ENCODE measurements at places on chromosomes 16 and 17.

DNA sequence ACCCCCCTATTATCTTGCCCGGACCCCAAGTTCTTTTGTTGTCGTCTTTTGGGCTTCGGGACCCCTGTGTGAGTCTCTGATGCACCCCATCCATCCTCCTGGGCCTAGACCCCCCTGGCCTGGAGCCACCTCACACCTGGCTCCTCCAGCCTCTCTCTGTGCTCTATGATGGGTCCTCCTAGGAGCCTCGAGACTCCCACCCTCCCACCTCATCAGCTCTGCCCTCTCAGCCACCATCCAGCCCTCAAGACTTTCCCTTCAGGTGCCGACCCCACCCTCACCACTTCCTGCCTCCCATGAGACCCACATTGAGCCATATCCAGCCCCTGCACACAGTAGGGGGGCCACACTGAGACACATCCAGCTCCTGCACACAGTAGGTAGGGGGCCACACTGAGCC is 8.7 kb upstream of the ATP2A3 start:
- no peak for DNase-seq

DNA sequence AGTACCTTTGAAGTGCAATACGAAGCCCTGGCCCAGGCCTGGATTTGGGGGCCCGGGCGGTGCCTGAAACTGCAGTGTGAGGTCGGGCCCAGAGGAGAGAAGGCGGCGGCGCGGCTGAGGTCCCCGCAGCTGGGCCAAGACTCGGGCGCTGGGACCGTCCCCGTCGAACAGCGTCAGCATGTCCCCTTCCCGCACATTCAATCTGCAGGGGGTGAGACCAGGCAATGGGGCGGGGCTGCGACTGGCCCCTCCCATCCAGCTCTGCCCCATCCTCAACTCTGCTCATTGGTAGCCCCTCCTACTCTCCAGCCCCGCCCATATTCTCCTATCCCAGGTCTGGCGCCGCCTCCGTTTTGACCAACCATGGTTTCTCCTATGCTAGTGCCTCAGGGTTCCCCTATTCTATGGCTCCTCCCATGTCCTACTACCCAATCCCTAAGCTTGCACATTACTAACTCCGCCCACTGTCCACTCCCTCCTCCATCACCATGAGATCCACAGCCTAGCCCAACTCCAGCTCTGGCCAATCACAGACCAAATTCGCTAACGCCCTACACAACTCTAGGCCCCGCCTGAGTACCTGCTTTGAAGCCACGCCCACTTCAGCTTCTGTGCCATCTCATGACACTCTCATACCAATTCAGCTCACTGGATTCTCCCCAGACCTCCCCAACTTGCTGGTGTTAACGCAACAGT is 14.4 kb upstream of the CDIPT start:
- DNase-seq = peak; percentile 31

DNA sequence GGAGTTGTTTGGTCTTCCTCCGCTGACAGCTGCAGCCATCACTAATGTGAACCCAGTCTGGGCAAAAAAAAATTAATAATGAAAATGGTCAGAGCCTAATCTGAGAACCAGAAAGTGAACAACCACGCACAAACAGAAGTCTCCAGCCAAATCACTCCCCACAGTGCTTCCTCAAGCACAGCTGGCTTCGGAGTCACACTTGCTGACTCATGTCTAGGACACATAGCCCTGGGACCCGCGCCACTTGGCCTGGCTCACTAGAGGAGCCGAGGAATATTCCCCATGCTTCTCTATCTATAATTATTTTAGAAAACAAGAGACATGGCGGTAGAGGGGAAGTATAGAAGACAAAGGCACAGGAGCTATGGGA is 109.1 kb downstream of the ZFHX3 start:
- DNase-seq = peak; percentile 82

- no peak for DNase-seq
Measured at GRCh38 chr16:80569440-80570105, 28.8 kb downstream of the DYNLRB2 start.

- peak; percentile 38 for DNase-seq
Measured at GRCh38 chr16:8931859-8932258, 31.8 kb downstream of the USP7 start.

- peak; percentile 61 for DNase-seq
Measured at GRCh38 chr17:77096570-77097214, 44.1 kb upstream of the SEC14L1 start.

DNA sequence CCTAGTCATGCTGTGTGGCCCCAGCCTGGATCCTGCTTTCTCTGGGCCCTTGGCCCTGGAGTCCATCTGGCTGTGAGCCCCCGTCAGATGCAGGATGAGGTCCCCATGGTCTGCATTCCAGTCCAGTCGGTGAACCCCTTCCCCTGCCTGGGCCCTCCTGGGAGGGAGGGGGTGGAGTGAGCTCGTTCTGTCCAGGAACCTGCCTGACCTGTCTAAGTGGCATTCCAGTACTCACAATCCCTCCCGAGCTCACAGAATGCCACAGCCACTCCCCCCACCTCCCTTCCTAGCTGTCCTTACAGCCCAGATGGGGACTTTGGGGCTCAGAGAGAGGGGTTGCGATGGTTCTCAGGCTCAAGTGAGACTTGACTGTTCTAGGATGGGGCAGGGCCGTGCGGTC is 15.5 kb downstream of the SPNS2 start:
- peak; percentile 81 for DNase-seq

DNA sequence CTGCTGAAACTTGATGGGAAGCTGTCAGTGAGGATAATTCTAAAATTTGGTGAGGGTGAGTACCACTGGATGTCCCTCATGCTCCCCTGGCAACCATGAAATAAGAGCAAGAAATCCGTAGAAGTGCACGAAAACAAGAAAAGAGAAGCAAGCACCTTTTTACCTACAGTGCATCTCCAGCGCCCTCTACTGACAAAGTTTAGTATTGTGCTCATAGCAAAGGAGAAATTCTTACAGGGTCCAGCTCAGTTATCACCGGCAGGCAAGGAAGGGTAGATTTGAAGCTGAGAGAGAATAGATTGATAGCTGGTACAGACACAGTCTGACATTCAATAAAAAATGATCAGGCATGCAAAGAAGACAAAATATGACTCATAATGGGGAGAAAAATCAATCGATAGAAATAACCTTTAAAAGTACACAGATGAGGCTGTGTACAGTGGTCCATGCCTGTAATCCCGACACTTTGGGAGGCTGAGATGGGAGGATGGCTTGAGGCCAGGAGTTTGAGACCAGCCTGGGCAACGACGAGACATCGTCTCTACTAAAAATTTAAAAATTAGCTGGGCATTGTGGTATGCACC is 28.3 kb upstream of the TEX2 start:
- peak; percentile 82 for DNase-seq

DNA sequence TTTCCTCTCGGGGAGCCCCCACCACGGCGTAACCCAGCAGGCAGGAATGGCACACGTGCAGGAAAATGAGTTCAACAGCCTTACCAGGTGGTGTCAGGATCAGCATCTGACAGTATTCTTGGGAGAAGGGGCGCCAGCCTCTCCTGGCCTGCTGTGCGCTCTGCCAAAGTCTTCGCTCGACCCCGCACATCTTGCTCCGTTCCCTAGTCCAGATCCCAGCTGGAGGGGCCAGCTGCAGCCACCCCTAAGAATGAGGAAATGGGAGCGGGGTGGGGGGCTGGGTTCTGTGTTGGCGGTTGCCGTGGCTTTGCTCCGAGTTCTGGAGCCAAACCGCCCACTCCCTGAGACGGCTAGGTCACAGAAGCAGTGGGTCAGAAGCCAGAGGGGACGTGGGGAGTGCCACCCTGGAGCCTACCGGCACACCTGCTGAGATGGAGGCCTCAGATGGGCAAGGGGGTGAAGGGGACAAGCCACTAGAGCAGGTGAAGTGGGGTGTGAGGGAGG is at the start of gene CHCT1:
TSS of gene CHCT1 (plus strand) at position 328 of the 504 bp plus-strand sequence. CDS start at position 432, 104 bp downstream.
- no peak for DNase-seq

DNA sequence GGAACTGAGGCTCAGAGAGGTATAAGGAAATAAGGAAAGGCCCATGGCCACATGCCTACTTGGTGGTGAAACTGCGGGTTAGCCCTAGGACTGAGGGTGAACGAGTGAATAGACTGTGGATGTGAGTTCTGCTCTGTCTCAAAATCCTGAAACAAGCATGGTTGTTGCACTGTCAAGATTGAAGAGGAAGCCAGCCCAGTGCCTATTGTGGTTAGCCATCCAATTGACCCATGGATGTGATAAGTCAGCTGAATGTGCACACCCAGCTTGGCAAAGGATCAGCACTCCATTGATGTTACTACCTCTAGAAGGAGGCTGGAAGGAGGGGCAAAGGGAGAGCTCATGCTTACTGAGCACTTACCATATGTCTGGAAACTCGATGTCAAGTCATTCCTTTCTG is 4.5 kb downstream of the TMEM114 start:
- DNase-seq = no peak

DNA sequence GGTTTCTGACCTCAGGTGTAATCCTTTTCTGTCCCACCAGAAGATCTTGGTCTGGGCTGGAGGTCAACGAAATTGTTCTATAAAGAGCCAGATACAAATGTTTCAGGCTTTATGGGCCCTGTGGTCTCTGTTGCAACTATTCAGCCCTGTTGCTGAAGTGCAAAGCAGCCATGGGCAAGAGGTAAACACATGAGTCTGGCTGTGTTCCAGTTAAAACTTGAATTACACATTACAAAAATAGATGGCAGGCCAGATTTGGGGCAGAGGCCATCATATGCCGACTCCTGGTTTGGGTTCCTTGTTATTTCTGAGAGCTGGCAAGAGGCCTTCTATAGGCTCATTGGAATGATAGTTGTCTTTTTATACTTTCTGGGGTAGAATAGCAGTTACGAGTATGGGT is 114.4 kb downstream of the SDR42E1 start:
- no peak for DNase-seq

GRCh38 chr16:72990571-72990970 is 57.4 kb downstream of the ZFHX3 start:
- peak; percentile 11 for DNase-seq

DNA sequence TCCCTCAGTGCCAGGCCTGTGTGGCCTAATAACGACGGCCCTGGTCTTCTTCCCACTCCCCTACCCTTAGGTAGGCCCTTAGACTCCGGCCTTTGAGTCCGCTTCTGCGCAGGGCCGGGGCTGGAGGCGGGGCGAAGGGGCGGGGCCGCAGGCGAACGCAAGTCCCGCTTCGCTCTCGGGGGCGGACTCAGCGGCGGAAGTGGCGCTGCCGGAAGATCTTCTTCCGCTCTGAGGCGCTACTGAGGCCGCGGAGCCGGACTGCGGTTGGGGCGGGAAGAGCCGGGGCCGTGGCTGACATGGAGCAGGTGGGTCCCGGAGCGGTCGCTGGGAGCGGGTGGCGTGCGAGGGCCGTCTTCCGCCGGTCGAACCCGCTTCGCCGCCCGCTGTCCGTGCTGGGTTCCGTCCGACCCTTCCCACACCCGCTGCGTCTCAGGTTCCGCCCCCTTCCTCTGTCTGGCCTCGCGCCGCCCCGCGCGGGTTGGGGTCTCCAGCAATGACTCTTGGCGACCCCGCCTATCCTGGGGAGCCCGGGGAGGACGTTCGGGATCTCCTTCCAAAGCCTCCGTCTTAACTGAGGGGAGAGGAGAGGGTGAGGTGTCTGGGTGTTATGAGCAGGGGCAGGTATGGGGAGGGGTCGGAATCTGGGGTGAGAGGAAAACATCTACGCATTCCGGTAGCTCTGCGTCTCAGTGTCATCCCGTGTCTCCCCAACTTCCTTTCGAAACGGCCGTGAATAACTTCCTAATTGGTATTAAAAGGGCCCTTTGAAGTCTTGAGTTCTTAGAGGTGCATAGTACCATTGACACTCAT is at the start of gene STARD3:
TSS of gene STARD3 (plus strand) at position 218 of the 810 bp plus-strand sequence. CDS start 16,388 bp downstream, outside the sequence.
- peak; percentile 80 for DNase-seq

DNA sequence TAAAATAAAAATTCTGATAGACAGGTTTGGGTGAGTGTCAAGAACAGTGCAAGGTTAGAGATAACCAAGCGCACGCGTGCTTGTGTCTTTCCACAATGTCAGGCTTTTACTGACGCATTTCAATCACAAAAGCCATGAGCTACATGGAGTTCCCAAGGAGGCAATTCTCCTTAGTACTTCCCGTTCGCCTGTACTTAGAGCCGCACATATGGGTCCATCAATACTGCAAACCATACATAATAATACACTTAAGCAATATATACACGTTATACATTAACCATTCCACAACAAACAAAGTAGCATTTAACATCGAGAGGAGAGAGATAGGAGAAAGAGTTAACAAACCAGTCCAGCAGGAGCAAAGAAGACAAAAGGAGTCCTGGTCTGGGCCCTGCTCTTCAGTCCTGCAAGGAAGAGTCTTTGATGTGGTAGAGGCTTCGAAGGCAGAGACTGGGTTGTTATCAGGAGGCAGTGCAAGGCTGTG is 11.9 kb upstream of the GPRC5C start:
- DNase-seq = no peak

DNA sequence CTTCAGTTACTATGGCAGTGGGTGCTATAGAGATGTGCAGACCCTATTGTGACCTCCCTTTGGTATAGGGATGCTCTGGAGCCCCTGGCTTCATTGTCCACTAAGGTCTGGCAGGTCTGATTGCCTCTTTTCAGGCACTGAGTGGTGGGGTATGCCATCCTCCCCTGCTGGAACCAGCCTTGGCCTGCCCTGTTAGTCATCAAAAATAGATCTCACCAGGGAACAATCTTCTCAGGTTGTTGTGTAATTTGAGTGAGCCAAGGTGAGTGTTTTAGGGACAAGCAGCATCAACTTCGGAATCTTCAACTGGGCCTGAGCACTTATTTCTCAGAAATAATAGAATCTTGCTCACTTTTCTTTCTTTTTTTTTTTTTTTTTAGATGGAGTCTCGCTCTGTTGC is 19.6 kb downstream of the HMOX2 start:
- DNase-seq = peak; percentile 82

DNA sequence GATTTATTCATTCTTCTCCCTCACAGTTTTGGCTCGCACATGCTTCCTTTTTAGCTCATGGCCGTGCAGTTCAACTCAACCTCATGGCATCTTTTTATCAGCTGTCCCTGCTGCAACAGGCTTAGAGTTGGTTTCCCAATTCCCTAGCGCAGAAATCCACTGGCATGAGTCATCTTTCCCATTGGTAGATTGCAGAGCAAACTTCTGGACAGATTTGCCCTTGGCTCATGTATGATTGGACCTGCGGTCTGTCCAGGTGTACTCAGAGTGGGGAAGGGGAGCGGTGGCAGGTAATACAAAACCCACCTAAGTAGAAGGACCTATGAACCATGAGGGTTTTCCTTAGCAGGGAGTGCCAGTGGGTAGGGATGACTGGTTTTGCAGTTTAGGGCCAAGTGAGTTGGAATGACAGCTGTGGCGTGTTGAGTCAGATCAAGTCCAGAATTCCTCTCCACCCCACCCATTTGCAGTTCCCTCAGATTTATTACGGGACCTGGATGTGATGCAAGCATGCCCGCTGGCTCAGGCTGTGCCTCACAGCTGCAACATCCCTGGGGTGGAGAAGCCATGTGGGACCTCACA is 584.7 kb downstream of the WWOX start:
- peak; percentile 90 for DNase-seq

GRCh38 chr17:1122533-1123392 is 57.0 kb downstream of the ABR start:
- peak; percentile 83 for DNase-seq

- peak; percentile 42 for DNase-seq
Measured at GRCh38 chr16:85570735-85571562, 42.2 kb upstream of the GSE1 start.

Data from trophoblast cell (in vitro differentiated cells and primary cell).